ENCODE measurements at places on chromosomes 5 and 9.
A peak's percentile ranks its signal among the peaks of the same experiment; 100 is the strongest.

GRCh38 chr9:16308645-16309044 is 561.8 kb downstream of the BNC2 start:
- no peak for DNase-seq

- no peak for DNase-seq
Observed at GRCh38 chr9:111108946-111109345, 70.7 kb upstream of the LPAR1 start.

DNA sequence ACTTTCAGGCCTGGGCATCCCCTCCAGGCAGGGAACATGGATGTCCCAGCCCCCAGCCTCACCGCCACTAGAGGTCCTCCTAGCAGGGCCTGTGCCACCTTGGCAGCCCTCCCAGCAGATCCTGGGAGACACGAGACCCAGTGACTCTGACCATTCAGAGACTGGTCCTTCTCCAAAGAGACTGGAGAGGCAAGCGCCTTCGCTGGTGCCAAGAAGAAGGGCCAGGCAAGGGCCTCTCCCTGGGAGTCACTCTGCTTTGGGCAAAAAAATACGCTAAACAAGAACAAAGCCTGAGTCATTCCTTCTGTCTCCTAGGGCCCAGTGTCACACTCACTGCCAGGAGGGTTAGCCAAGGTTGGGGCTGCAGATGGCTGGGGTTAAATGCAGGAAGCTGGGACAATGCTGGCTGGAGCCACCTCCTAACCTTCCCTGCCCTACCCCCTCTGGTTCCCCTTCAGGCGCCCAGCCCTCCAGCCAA is 35.3 kb upstream of the SMIM23 start:
- peak; percentile 70 for DNase-seq

- no peak for DNase-seq
Observed at GRCh38 chr9:121999556-121999955, 93.6 kb downstream of the TTLL11 start.

DNA sequence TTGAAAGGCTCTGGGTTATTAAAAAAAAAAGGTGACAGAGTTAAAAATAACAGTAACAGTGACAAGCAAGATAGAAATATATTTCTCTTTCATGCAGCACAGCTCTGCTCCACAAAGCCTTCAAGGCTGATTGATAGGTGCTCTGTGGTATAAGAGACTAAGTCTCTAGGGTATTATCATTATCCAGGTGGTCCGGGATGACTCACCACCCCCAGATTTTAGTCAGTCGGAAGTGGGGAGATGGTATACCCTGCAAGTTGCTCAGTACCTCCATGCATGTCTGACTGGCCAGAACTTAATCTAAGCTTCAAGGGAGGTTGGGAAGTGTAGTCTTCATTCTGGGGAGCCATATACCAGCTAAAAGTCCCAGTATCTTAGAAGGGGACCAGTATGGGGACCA is 76.1 kb downstream of the SLC1A3 start:
- DNase-seq: no peak

DNA sequence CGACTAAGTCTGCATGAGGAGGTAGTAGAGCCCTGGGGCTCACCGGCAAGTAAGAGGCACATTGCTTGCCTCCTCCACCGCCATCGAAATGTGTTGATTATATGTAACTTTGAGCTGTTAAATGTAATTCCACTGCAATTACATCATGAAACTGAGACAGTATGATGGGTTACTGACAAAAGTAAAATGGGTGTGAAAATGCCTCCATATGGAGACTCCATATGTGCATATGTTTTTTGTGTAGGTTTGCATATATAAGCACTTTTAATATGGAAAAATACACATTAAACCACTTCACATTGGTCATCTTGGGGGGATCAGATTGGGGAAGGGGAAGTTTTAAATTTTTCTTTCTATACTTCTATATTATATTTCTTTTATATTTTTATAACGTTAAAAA is 29.8 kb downstream of the NFIL3 start:
- no peak for DNase-seq

DNA sequence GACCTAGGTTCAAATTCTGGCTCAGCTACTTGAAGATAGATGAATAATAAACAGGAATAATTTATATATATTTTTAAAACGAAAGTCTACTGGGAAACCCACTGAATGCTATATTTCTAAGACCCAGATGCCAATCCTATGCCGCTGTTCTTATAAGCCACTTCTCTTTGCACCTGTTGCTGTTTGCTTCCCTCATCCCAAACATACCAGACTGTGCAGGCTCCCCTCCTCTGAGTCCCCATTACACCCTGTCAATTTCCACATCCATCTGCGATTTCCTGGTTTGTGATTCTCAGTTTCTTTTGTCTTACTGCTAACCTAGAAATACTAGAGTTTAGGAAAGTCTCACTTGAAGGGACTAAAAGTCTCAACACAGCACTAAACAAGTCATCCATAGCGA is 92.8 kb upstream of the CAST start:
- no peak for DNase-seq

DNA sequence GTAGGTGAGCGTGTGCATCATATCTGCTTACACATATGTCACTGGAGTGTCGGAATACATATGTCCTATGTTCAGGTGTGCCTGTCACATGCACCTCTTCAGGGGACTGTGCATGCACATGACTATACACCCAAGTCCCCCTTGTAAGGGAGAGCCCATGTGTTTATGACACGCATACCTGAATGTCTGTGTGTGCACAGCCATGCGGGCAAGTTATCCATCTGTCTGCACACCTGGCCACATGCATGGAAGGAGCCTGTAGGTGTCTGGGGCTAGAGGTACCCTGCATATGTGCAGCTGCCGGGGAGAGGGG is 622 bp upstream of the RGS14 start:
- DNase-seq: no peak

DNA sequence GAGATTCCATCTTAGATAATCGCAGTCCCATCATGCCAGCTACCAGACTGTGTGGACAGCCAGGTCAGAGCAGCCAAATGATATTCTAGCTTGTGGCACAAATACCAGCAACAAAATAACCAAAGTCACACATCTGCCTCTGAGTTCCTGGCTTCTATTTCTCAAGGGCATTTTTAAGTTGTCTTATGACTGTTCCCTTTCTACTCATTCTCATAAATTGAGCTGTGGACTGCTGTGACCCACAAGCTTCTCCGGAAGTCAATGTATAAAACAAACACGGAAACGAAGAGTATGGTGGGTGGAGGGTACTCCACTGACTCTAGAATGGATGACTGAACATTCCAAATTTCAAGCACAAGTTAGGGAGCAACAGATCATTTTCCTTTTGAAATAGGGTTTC is 43.9 kb downstream of the PDCD1LG2 start:
- no peak for DNase-seq

GRCh38 chr5:175854231-175855040 is 16.9 kb upstream of the CPLX2 start:
- no peak for DNase-seq

DNA sequence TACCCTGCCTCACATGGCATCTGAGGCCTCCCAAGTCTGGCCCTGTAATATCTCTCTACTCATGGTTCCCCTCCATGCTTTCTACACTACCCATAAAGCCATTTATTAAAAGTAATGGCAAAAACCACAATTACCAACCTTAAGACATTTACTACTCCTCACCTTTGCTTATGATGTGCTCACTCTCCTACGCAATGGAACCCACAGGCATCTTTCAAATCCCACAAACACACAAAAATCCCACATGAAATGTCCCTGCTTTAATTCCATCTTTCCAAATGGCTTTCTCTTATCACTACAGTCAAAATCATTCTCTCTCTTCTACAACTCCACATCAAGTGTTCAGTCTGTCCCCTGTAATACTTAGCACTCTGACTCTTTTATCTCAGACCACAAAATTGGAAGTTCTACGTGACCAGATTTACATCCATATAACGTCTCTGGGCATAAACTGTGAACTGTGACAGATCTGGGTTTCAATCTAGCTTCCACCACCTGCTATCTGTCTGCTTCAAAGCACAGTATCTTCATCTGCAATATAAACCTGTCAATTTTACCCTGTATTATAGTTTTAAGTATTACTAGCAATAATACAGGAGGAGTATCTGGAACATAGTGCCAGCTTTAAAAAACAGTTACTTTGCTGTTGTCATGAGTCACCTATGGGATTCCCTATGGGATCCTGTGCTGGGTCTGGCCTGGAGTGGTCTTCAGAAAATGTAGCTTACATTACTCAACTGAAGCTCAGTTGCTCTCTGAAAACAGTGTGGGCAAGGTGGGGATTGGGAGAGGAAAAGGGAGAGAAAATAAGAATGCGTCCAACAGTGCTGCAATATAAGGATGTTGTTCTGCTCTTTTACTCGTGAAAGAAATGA is 137.1 kb upstream of the TRIM32 start:
- no peak for DNase-seq

- DNase-seq: no peak
Observed at GRCh38 chr9:76404401-76404800, 10.2 kb upstream of the RFK start.

GRCh38 chr9:130854092-130854491 is 19.0 kb downstream of the ABL1 start:
- no peak for DNase-seq

GRCh38 chr5:157541447-157542118 is 34.0 kb downstream of the ADAM19 start:
- DNase-seq: no peak

GRCh38 chr9:130182381-130182909 is 10.2 kb downstream of the NCS1 start:
- DNase-seq: no peak

GRCh38 chr5:95861221-95861863 is 38.8 kb upstream of the GLRX start:
- peak; percentile 60 for DNase-seq

- DNase-seq: no peak
Observed at GRCh38 chr5:19233573-19233972, 754.4 kb downstream of the CDH18 start.

GRCh38 chr5:87260604-87261192 is 7.0 kb upstream of the RASA1 start:
- no peak for DNase-seq

All from left ventricle myocardium superior (tissue), 1 donor.